Pulmonary artery endothelial cell (primary cell): ENCODE measurements at places on chromosomes 6 and 20.

GRCh38 chr20:19026121-19026878 lies 186.1 kb upstream of the SLC24A3 start:
- DNase-seq: no peak

GRCh38 chr6:30942338-30943060 lies 1.7 kb downstream of the MUCL3 start:
- DNase-seq: peak; percentile 29

- DNase-seq: no peak
These were observed 11.0 kb upstream of the SLC35B3 start for GRCh38 chr6:8446391-8446790.

- DNase-seq: no peak
These were observed 41.5 kb upstream of the SMIM28 start for GRCh38 chr6:138336221-138336620.

- DNase-seq: no peak
These were observed 48.5 kb upstream of the NOP56 start for GRCh38 chr20:2603816-2604505.

- no peak for DNase-seq
These were observed 12.9 kb downstream of the PPP1R16B start for GRCh38 chr20:38818113-38819065.
